ENCODE measurements at places on chromosomes 4 and X. TPM values are rescaled to one million over a fixed set of nuclear protein-coding genes. Genes with fewer than 3 reads are reported as not detected.

- no peak for DNase-seq
Observed at GRCh38 chr4:5964030-5964429, 54.2 kb downstream of the C4orf50 start.

Gene EVC
- 36.2 TPM for polyA plus RNA-seq

DNA sequence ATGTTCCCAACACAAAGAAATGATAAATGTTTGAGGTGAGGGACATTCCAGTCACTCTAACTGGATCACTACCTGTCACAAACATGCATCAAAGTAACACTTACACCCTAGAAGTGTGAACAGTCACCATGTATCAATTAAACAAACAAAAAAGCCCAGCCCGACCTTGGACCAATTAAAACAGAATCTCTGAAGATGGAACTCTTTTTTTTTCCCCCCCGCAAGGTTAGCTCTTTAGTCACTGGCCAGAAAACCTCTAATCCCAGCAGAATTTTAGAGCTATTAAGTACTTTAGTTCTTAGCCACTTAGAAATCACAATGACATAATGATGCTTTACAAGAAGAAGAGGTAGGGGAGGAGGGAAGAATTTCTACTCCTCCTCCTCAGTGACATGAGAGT, 154.5 kb downstream of the PALLD start:
- no peak for DNase-seq

Gene PDLIM3
- 2.2 TPM for polyA plus RNA-seq

Gene ABLIM2
- polyA plus RNA-seq, result 7.2 TPM

DNA sequence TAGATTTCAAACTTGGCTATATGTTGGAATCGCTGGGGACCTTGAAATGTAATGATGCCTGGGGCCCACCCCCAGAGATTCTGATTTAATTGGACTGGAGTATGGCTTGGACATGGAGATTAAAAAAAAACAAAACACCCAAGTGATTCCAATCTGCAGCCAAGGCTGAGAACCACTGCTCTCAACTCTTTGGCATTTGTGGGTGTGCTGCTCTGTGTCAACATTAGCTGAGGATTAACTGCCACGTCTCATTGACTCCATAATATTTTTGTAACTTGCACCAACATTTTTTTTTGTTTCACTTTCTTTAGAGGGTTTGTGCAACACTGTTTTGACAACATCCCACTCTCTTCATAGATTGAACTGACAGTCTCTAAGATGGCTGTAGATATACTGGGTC, 41.1 kb upstream of the PDK3 start:
- DNase-seq, result no peak

All from right renal cortex interstitium (tissue), 3 donors.